ENCODE measurements at places on chromosomes 7 and 10.

DNA sequence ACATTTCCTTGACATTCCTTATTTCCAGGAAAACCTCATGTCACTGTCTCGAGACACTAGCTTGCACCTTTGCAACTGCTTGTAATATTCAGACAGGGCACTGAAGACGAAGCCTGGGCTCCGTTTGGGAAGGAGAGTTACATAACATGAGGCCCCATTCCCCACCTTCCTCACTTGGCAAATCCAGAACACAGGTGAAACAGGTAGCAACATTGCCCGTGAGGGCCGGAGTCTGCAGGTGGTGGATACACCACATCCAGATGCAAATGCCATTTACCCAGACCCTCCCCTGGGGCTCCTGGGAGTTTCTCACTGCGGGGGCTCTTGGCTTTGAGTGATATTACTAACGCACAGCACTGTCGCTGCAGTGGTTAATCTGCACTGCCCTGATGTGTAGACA lies 491.0 kb downstream of the PTPRN2 start:
- no peak for DNase-seq

DNA sequence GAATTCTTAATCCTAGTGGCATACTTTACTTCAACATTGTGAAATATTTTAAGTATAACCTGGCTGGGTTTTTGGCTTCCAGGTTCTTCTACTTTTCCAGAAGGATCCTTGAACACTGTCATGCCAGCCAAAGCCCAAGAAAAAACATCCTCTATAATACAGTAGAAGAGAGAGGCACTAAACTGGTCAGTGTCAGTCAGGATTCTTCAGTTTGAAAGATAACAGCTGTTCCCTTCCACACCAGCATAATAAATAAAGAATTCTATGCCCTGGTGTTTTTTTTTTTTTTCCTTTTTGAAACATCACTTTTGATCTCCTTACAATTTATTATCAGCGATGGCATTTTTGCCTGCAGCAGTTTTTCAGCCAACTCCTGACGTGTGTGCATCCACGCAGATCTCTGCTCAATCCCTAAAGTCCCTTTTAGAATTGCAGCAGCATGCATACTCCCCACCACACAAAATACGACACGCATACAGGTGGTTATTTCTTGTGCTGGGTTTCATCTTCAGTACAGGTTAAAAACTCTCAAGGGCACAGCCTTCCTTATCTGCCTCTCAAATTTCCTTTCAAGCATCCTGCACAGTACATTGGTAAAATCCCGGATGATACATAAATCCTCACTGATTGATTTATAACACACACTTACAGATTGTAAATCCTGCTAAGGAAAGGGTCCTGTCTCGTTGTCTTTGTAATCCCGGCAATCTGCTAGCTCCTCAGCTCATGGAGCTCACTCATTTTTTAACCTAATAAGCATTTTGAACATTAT lies 100.2 kb downstream of the TPK1 start:
- DNase-seq, result no peak

DNA sequence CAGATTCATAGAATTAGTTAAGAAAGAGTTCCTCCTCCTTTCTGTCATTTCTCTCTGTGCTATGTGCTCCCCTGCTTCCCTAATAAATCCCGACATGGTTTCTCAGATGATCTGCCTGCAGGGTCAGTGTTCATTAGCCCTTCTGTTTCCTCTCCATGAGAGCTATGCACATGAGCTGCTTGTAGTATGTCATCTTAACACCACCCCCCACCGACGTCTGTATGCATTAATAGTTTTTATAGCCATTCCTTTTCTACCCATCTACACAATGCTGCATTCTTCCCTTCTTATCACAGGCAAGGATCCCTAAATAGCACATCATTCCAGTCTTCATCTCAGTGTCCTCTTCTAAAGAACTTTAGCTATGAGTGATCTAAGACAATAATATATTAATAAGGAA lies 809.1 kb downstream of the ANKRD7 start:
- DNase-seq, result no peak

GRCh38 chr10:5591336-5591824 lies 66.6 kb downstream of the CALML3 start:
- DNase-seq, result no peak

- no peak for DNase-seq
Observed at GRCh38 chr10:122678266-122678665, 21.4 kb downstream of the C10orf120 start.

- DNase-seq, result no peak
Observed at GRCh38 chr7:22256541-22257096, 100.3 kb downstream of the RAPGEF5 start.

DNA sequence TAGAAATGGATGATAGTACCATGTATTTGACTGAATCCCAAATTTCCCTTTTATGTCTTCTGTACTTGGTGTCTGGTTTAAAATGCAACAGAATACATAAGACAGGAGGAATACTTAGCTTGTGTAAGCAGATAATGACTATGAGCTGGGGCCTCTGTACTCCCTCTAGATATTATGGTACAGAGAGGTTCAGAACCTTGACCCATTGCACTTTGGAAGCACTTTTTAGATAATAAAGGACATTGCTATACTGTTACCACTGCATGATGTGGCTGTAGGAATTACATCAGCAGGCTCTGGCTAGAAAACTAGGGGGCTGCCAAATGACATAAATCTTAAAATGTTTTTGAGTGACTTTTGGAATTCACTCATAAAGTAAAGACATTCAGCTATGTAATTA lies 526.6 kb downstream of the SORCS1 start:
- no peak for DNase-seq

DNA sequence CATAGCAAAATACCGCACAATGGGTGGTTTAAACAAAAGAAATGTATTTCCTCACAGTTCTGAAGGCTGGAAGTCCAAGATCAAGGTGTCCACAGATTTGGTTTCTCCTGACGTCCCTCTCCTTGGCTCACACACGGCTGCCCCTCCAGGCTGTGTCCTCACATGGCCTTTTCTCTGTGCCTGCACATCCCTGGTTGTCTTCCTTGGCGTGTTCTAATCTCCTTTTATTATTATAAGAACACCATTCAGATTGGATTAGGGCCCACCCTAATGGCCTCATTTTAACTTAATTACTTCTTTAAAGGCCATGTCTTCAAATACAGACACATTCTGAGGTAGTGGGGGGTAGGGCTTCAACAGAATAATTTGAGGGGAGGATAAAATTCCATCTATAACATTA lies 87.9 kb downstream of the FZD1 start:
- no peak for DNase-seq

DNA sequence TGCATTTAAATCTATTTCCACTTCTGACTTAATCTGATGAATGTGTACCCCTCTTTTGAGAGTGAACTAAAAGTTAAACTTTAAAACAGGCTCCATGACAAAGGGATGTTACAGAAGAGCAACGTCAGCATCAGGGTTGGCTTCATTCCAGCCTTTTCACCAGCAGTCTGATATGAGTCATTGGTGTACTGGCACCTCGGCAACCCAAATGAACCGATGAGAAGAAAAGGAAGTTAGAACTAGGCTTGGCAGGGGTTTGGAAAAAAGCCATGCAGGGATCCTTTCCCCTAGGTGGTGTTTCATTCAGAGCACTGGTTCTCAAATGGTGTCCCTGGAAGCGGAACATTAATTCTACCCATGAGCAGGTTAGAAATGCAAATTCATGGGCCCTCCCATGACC lies 53.6 kb downstream of the SEC61G start:
- DNase-seq, result no peak

- DNase-seq, result no peak
Observed at GRCh38 chr7:13198036-13198435, 510.6 kb downstream of the ARL4A start.

GRCh38 chr10:5547931-5548660 lies 23.3 kb downstream of the CALML3 start:
- no peak for DNase-seq

DNA sequence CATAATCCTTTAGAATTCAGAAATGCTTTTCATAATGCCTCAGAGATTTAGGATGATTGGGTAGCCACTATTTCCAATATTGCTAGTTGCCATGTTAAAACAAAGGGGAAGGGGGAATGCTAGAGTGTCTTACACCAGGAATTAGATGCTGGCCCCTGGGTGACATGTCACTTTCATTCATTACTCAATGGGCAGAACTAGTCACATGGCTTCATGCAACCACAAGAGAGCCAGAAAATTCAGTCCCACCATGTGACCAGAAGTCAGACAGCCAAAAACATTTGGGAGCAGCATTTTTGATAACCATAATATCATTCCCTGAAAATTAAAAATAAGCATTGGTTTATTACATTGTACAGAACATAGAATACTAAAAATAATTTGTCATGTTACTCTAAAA lies 81.2 kb downstream of the CREB5 start:
- DNase-seq, result no peak

- no peak for DNase-seq
Observed at GRCh38 chr10:107689323-107689722, 524.8 kb upstream of the SORCS1 start.

DNA sequence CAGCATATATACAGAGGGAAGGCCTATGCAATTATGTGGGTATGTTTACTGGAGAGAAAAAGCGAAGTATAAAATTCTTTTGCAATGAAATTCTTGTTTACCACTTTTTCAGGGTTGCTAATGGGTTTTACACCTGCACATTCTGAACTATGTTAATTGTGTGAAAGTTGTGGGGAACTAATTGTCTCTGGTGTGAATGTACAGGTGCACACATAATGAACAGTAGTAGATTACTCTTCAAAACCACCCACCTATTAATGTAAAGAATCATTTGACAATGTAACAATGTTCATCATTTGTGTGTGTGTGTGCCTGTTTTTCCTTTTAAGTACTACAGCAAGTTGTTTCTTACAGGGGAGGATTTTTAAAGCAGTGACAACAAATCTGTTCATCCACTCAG lies 80.0 kb upstream of the FEZF1 start:
- DNase-seq, result no peak

DNA sequence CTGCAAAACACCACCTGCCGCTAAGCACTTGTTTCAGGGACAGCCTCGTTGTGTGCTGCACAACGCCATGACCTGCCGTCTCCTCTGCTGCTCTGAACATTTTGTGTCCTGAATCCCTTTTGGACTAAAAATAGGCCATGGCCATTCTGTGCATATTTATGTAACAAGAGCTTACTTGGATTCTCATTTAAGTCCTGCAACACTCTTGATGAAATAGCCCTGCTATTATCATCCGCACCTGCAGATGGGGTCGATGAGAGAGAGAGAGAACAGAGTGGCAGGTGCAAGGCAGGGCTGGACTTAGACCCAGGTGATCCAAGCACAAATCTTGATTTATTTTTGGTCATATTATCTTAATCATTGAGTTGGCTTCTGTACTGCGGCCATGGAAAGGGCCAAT lies 121.2 kb upstream of the PRKCQ start:
- no peak for DNase-seq

- no peak for DNase-seq
Observed at GRCh38 chr7:50667338-50667737, 102.1 kb upstream of the DDC start.

DNA sequence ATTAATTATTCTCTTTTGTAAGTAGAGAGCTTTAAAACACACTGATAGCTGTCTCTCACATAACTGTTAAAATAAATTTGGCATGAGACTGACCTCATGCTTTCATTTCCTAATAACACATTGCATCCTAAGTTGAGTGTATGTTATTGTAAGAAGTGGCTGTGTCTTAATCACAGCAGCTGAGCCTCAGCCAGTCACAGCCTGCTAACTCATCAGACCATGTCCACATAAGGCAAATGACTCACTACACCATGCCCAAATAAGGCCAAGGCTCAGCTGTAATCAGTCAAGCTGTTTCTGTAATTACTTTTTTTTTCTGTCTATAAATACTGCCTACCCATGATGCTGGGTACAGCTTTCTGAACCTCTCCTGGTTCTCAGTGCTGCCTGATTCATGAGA lies 860.9 kb downstream of the XPNPEP1 start:
- DNase-seq, result no peak

GRCh38 chr7:105454921-105455320 lies 66.2 kb upstream of the SRPK2 start:
- DNase-seq, result no peak

DNA sequence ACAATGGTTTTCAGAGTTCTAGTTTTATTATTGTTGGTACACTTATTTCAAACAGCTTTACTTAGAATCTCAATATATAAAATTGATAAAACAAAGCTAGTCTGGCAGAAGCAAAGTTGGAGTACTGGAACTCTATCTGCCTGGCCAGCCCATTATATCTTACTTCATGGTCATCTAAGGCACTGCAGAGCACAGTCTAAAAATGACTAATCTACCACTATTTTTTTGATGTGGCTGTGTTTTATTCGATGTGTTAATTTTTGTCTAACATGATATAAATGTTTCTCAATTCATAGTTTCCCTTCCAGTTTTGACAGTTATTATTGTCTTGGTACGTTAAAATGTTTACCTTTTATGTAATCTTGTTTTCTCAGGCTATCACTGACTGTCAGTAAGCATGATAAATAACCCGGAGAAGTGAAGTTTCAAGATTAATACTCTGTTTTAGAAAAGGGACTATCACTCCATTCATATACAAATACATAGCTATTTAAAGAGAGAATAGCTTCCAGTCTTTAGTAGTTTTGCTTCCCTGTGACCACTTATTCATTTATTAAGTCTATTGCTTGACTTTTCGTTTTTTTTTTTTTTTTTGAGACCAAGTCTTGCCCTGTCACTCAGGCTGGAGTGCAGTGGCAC lies 60.6 kb upstream of the CSTF2T start:
- DNase-seq, result no peak

GRCh38 chr7:133646472-133647315 lies 393.8 kb downstream of the EXOC4 start:
- no peak for DNase-seq

DNA sequence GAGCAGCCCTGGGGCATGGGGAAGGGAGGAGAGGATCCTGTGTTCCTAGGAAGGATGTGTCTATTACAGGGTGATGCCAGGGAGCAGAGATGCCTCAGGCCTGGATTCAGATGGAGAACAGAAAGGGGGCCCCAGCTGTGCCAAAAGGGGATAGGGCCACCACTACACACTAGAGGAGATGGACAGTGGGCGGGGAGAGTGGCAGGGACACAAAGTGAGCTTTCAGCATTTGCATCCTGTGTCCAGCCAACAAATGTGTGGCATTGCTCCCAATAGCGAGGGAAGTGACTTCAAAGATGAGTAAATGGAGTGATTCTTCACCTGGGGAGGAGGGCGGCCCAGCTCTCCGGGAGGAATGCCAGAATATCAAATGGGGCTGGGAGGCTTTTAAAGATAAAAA lies 64.9 kb upstream of the WAPL start:
- DNase-seq, result no peak

- DNase-seq, result no peak
Observed at GRCh38 chr7:326273-326672, 36.3 kb downstream of the FOXL3 start.

DNA sequence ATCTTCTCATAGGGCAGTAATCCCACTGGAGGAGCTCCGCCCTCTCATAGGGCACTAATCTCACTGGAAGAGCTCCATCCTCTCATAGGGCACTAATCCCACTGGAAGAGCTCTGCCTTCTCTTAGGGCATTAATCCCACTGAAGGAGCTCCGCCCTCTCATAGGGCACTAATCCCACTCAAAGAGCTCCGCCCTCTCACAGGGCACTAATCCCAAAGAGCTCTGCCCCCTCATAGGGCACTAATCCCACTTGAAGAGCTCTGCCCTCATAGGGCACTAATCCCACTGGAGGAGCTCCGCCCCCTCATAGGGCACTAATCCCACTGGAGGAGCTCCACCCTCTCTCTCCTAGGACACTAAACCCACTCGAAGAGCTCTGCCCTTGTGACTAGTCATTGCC lies 3.4 kb upstream of the FUOM start:
- no peak for DNase-seq

- DNase-seq, result no peak
Observed at GRCh38 chr7:701086-701671, 25.3 kb upstream of the DNAAF5 start.
